Activated CD4-positive, alpha-beta T cell treated with anti-CD3 and anti-CD28 coated beads, Interleukin-2, amount 50 U/mL, for 1 hour (primary cell): ENCODE measurements at places on chromosomes 12 and 14.

DNA sequence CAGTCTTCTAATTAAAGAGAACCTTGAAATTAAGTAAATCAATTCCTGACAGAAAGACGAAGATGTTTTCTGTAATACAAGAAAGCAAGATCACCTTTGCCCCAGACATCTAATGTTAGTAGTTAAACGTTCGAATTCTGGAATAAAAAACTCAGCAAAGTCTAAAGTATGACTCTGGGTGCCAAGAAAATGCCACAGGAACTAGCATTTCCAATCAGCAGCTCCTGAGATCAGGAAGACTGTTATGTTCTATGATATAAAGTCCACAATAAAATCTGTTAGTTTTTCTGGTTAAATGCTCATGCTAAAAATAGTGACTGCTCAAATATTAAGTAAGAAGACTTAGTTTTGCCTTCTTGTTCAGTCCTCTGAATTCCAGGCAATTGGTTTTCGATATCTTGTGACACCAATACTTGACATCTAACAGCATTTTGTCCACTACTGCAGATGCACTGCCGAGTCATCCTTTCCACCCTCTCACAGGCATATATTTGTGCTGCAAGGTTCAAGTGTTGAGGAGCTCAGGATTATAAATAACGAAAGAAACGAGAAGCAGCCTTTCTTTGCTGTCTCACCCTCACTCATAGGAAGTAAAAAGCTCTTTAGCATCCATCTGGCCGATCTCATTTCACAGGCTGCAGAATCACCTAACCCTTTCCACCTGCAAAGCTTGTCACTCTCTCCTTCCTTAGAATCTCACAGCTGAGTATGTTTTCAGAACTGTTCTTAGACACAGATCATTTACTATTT lies 32.0 kb downstream of the SSH1 start:
- DNase-seq: no peak

DNA sequence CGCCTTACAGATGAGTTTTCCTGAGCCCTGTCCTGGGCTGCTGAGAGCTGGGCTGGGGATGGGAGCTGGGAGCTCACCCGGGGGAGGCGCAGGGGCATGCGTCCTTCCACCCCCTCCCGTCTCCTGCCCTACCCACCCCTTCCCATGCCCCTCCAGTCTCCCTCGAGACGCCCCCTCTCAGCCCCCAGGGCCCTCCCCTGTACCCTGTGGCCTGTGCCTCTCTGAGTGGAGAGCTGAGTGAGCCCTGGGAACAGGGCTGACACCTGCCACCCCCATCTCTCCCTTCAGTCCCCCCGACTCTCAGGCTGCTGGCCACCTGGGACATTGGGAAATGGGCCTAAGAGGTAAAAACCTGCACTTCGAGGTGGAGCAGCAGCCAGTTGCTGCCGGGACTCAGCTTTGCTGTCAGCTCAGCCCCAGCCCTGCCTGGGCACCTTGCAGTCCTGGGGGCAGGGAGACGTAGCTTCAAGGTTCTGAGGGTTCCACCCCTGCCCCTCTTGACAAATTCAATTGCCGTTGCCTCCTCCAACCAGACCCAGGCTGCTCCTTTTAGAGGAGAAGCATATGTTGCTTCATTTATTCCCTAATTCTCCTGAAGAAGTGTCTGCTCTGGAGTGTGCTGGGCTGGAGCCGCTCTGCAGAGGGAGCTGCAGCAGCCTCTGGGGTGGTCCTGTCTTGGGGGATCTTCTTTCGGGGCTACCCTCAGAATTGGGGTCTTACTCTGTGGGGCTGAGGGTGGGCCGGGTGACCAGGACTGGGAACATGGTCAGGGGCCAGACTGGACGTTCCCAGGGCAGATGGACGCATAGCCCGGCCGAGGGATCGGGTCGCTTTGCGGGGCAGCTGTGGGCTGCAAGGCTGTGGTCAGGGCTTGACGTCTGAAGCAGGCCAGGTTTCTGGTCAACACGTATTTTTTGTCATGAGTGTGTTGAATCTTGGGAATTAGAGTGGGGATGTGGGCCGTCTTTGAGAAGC lies 141.4 kb downstream of the ADGRD1 start:
- DNase-seq: no peak

- DNase-seq: no peak
These were observed 155.6 kb upstream of the DAAM1 start for GRCh38 chr14:59032826-59033225.

DNA sequence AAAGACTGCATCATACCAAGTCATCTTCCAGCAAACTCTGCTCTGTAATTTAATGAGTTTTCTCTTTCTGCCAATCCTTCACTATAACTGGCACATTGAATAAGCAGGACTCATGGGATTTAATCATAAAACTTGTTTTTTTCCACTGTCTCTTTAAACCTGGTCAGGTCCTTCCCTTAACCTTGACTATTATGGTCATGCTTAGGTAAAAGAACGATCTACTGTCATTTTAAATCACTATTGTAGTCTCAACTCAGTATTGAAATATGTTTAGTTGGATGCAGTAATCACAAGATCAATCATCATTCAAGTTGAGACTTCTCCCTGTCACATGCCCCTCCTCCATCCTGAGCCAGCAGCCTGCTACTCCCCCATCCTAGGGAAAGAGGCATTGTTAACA lies 56.1 kb downstream of the SLC35F4 start:
- DNase-seq: no peak

DNA sequence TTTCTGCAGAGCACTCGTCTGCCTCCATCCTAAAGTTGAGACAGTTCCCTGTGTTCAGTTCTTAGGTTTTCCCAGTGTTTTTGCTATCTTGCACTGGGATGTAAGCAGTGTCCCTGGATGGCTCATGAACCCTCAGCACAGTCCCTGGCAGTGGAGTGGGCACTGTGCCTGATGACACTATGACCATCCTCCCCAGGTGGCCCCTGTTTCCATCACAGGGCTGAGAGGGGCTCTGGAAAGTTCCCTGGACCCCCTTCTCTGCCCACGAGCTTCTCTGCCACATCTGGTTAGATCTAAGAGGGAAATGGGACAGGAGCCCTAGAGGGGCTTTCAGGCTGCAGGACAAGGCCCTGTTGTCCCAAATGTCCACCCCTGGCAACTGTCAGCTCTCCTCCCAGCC lies 249.8 kb upstream of the SFSWAP start:
- no peak for DNase-seq

DNA sequence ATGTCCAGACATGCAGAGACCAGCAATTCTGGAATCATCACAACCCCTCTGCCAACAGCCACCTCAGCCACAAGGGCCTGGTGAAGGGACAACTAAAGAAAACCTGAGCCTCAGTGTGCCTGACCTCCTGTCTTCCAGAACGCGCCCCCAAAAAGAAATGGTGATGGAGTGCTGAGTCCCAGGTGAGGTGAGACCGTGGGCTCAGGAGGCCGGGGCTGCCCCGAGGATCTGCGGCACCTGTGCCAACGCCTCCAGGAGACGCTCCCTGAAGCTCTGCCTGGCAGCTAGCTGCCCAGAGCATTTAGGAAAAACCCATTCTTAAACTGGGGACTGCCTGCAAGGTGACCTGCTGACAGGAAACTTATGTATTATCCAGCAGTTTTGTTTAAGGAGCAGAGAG lies 51.2 kb downstream of the CDC42BPB start:
- DNase-seq: no peak

DNA sequence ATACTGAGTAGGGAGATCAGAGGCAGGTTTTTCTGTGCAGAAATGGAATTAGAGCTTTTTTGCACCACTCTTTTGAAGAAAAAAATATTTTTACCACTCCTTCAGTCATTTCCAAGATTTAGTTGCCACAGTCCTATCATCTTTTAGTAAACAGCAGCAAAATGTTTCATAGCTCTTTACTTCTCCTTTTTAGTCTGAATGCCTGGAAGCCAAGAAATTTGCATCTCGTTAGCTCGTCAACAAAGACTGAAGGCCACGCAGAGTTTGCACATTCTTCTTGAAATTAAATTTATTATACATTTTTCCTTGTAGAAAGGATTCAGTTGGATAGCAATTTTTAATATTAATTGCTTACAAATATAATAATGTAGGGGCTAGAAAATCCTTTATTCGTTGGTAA lies 544.5 kb upstream of the ATP2B1 start:
- no peak for DNase-seq

DNA sequence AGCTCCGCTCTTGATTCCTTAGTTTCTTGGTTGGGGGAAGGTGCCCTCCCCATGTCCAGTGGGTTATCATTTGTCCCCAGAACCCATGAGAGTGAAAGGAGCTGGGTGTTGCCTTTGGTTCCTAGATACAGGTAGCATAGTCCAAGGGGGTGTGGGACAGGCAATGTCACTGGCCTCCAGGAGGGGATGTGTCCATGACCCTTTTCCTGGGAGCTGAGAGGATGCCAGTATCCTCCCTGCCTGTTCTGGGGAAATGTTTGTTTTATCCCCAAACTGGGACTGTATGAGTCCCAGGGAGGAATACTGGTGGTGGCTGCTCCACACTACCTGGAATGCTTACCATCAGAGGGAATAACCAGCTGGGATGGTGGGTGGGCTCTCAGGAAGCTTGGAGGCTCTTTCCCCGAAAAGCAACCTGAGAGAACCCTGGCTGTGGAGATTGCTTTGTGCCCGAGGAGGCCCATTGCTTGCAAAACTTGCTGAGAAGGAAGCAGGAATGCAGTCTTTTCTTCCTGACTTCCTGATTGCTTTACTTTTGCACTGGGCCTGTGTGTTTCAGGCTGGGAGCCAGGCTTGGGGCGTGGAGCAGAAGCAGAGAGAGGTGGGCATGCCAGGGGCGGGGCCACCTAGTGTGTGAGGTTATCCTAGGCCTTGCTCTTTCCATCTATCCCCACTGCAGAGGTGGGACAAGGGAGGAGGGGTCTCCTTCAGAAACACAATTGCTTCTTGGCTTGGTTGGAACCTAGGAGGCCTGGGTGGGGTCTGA lies 715 bp upstream of the SLC10A1 start:
- no peak for DNase-seq

DNA sequence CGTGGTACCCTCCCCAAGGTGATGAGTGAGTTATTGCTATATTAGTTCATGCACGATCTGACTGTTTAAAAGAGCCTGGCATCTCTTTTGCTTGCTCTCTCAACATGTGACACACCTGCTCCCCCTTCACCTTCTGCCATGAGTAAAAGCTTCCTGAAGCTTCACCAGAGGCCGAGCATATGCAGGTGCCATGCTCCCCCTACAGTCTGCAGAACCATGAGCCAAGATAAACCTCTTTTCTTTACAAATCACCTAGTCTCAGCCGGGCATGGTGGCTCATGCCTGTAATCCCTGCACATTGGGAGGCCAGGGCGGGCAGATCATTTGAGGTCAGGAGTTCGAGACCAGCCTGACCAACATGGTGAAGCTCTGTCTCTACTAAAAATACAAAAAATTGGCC lies 61.8 kb downstream of the RNFT2 start:
- DNase-seq: no peak

DNA sequence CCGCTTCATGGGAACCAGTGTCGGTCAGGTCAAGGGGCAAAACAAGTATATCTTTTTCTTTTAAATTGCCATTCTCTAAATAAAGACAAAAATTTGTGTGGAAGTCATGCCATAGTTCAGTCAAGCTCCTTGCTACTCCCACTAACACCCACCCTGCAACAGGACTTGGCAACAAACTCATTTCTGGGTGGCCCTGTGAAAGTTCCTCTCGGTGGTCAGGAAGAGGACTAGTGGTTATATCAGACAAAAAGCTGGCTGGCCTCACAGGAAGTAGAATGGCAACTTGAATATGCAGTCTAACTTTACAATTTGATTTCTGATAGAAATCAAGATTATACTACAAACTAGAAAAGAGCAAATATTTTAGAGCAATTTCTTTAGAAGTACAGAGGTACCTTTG lies 11.2 kb downstream of the DHRS7 start:
- no peak for DNase-seq

DNA sequence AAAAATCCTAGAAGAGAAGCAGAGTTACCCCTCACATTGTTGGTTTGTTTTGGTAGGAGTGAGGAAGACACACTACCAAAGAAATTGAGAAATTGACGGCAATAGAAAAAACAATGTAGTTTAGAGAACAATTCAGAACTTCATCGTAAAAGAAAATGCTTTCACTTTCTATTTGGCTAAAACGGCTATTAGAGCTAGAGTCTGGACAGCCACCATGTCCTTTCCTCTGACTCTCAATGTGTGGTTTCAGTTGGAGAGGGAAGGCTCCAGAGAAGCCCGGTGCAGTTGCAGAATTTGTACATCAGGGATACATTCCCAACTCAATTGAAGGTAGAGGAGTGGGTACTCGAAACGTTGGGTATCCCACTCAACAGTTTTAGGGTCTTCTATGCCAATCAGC lies 535.3 kb downstream of the GALC start:
- DNase-seq: no peak

DNA sequence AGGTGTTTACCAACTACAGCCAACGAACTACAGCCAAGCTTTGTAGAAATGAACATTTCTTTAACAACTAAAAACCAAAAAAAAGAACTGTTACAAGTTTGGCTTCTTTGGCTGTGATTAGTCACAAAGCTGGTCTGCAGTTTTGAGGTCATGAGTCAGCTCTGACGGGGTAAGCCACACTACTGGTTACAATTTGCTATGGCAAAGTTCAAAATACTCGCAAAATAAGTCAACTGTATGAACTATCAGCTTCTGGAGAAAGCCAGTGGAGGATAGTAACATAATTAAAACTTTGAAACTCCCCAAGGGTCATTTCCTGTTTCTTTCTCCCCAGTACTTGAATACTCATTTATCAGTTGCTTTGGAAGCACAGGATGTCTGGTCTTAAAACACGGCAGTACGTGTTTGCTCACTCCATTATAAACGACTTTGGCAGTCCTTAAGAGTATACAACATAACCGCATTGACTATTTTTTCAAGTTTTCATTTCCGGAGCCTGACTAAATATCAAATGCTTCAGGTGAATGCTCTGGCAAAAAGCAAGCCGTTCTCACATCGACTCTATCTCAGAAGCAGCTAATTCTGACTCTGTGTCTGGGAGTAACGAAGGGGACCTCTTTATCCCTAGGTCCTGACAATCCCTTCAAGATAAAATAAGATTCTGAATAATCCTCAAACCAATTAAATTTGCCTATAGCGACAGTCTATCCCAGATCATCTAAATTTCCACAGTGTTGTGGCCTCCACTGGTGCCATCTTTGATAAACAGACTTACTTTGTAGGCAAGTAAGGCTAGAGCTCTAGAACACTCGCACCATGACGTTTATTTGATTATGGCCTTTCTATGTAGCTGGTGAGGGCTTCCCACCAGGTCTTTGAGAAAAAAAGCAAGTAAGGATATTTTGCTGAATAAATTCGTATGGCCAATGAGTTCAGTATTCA lies 10.6 kb downstream of the PHLDA1 start:
- peak; percentile 47 for DNase-seq

- no peak for DNase-seq
These were observed 67.7 kb downstream of the ZC3H14 start for GRCh38 chr14:88630565-88630964.

- DNase-seq: no peak
These were observed 950.2 kb downstream of the BCL11B start for GRCh38 chr14:98321841-98322240.

GRCh38 chr14:51644217-51644933 lies 7.3 kb upstream of the FRMD6 start:
- no peak for DNase-seq

GRCh38 chr12:78407722-78408121 lies 456.9 kb upstream of the SYT1 start:
- no peak for DNase-seq
